Stimulated activated CD4-positive, alpha-beta T cell treated with anti-CD3 and anti-CD28 coated beads, Interleukin-4, amount 100 ng/mL, for 48 hours (primary cell): ENCODE measurements at places on chromosomes 13 and 19.

DNA sequence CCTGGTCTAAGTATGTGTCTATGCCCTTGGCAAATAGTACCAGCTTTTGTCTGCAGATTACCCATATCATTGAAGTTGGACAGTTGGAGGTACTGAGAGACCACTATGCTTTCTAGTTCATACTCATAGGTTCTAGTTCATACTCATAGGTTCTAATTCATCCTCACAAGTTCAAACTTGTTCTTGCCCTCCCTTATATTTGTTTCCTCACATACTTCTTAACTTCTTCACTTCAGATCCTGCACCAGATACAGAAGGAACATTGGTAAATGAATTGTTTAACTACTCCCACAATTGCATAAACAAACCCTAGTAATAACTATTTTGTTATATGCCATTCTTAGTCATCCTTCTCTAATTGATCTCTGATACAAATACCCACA lies 172.2 kb downstream of the SLITRK1 start:
- DNase-seq, result no peak

- no peak for DNase-seq
These were observed 26.4 kb downstream of the MAP2K2 start for GRCh38 chr19:4097501-4097900.

DNA sequence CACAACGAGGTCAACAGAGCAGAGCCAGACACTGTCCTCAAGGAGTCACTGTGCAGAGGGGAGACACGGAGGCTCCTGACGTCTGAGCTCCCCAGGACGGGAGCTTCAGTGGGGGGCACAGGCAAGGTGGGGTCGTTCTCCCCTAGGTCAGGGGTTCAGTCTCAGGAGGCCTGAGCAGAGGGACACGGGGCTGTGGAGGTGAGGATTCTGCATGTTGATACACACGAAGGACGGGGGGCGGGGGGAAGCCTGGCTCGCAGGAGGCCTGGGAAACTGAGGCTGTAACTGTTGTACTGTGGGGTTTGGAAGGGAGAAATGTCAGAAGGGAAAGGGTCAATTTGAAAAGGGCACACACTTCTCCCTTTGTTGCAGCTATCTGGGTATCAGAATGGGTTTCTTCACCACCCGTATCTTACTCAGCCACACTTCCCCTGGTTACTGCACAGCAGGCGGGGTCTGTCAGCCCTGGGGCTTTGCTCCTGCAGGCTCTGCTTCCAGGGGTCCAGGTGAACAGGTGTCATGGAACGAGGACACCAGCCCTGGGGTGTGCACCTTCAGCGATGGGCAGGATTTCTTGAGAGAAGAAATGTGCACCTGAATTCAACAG lies 748 bp upstream of the SIGLEC8 start:
- DNase-seq, result no peak

DNA sequence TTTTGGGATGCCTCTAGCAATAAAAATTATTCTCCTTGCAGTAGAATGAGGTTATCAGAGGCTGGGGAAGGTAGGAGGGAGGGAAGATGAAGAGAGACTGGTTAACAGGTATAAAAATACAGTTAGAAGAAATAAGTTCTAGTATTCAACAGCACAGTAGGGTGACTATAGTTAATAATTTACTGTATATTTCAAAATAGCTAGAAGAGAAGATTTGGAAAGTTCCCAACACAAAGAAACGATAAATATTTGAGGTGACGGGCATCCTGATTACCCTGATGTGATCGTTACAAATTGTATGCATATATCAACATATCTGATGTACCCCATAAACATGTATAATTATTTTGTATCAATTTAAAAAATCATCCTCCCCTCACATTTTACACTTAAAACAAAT lies 93.8 kb downstream of the CDADC1 start:
- DNase-seq, result no peak

DNA sequence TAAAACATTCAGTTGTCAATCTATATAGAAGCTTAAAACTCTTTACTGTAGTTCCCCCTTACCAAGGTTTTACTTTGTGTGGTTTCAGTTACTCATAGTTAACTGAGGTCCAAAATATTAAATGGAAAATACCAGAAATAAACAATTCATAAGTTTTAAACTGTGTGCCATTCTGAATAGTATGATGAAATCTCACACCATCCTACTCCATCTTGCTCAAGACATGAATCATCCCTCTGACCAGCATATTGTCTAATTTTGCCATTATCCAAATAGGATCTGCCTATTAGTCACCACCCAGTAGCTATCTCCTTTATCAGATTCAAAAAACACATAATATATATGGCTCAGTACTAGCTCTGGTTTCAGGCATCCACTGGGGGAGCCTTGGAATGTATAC lies 22.4 kb downstream of the ZNF571 start:
- DNase-seq, result no peak

- DNase-seq, result no peak
These were observed 26.4 kb upstream of the ZNF181 start for GRCh38 chr19:34707661-34708060.

- no peak for DNase-seq
These were observed 575.8 kb upstream of the KLF12 start for GRCh38 chr13:74710006-74710405.

DNA sequence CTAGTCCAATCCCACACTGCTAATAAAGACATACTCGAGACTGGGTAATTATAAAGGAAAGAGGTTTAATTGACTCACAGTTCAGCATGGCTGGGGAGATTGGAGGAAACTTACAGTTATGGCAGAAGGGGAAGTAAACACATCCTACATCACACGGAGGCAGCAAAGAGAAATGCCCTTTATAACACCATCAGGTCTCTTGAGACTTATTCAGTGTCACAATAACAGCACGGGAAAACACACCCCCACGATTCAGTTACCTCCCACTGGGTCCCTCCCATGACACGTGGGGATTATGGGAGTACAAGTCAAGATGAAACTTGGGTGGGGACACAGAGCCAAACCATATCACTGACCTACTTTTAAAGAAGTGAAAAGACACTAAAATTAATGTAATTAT lies 1130.4 kb upstream of the SLC10A2 start:
- DNase-seq, result no peak

GRCh38 chr19:44723952-44724319 lies 24.6 kb upstream of the BCL3 start:
- DNase-seq, result peak; percentile 70

DNA sequence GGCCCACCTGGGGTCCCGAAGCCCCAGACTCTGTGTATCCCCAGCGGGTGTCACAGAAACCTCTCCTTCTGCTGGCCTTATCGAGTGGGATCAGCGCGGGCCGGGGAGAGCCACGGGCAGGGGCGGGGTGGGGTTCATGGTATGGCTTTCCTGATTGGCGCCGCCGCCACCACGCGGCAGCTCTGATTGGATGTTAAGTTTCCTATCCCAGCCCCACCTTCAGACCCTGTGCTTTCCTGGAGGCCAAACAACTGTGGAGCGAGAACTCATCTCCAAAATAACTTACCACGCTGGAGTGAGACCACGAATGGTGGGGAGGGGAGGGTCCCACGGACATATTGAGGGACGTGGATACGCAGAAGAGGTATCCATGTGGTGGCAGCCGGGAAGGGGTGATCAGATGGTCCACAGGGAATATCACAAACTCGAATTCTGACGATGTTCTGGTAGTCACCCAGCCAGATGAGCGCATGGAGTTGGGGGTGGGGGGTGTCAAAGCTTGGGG lies 1.0 kb upstream of the ICAM5 start:
- no peak for DNase-seq

GRCh38 chr13:79079351-79079839 lies 326.7 kb downstream of the RBM26 start:
- DNase-seq, result no peak

DNA sequence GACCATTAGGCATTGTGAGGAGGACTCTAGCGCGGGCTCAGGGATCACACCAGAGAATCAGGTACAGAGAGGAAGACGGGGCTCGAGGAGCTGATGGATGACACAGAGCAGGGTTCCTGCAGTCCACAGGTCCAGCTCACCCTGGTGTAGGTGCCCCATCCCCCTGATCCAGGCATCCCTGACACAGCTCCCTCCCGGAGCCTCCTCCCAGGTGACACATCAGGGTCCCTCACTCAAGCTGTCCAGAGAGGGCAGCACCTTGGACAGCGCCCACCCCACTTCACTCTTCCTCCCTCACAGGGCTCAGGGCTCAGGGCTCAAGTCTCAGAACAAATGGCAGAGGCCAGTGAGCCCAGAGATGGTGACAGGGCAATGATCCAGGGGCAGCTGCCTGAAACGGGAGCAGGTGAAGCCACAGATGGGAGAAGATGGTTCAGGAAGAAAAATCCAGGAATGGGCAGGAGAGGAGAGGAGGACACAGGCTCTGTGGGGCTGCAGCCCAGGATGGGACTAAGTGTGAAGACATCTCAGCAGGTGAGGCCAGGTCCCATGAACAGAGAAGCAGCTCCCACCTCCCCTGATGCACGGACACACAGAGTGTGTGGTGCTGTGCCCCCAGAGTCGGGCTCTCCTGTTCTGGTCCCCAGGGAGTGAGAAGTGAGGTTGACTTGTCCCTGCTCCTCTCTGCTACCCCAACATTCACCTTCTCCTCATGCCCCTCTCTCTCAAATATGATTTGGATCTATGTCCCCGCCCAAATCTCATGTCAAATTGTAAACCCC lies 2.8 kb upstream of the CEACAM5 start:
- peak; percentile 16 for DNase-seq

DNA sequence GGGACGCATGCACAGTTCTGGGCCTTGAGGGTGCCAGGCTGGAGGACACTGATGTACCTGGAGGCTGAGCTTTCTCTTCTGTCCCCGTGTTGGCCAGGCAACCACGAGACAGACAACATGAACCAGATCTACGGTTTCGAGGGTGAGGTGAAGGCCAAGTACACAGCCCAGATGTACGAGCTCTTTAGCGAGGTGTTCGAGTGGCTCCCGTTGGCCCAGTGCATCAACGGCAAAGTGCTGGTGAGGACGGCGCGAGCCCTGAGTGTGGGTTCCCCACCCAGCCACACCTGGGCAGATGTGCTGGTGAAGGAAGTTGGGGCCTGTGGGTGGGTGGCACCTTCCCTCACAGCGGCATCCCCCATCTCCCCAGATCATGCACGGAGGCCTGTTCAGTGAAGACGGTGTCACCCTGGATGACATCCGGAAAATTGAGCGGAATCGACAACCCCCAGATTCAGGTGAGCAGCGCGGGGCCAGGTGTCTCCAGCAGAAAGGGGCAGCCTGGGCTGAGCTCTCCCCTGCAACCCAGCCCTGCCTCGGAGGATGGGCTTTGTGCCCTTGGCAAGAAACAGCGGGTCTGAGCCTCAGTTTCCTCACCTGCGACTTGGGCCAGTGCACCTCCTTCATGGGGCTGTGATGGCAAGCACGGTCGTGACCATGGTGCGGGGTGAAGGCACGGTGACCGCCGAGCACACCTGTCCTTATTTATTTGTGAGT lies 26.2 kb downstream of the CCDC8 start:
- no peak for DNase-seq

- DNase-seq, result no peak
These were observed 6.8 kb downstream of the RPS11 start for GRCh38 chr19:49502866-49503581.

- no peak for DNase-seq
These were observed 40.9 kb upstream of the UFM1 start for GRCh38 chr13:38308736-38309135.

DNA sequence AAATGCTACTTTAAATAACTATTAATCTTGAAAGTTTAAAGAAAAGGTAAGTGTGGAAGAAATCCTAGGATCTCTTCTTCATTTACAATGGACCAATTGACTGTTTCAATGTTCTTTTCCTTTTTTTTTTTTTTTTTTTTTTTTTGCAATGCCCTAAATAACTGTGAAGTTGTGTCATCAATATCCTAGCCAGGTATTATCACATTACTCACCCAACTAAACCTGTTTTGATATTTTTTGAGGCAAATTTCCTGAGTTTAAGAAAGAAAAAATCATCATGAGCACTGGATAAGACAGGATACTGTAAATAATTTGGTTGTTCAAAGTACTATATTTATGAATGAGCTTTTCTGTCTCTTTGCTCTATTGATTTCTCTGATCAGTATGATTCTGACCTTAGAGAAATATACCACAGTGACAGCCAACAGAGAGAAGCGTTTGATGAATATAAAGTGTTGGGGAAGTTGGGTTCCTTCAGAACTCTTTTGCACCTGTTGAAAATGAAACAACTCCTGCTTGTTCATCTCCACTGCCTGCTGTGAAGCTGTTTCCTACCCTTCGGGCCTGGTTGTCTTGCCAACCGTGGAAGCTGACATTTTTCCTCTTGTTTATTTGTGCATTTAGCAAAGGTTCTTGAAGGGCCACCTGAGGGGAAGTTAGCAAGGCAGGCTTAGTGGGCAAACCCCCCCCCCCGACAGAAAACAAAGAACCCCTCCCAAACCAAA lies 1220.5 kb upstream of the SLC10A2 start:
- no peak for DNase-seq

DNA sequence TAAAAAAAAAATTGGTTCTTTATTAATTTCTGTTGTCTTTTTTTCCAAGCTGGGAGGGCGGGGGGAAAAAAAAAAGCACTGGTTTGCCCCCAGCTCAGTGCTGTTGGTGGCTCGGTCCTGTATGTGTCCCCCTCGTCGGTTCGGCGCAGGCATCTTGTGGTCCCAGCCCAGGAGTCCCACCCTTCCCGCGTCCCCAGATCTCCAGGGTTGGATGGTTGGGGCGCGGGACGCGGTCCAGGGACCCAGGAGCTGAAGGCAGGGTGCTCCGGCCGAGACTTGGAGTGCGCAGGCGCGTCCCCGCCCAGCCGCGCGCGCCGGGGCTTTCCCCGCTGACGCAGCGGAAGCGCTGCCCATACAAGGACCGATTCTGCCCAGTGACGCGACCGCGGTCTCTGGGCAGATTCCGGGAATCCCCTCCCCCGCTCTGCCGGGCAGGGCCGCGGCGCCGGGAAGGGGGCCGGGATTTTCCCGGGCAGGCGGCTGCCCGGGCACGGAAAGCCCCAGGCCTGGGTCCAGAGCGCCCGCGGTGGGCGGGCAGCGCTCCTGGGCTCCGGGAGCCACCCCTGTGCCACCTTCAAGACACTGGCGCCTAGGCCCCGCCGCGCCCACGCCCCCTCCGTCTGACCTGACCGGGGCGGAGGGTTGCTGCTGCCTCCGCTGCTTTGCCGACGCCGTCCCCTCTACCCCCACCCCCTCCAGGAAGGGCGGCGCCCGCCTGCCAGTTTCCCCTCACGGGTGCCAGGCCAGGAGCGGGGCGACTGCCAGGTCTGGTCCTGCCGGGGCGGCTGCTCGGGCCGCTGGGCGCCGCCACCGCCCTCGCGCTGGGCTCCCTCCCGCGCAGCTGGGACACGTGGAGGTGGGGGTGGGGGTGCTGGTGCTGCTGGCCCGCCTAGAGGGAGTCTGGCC lies 2.3 kb downstream of the JUNB start:
- DNase-seq, result peak; percentile 88

- DNase-seq, result no peak
These were observed 14.9 kb downstream of the STK11 start for GRCh38 chr19:1220477-1220930.

- no peak for DNase-seq
These were observed 326.9 kb downstream of the FGF9 start for GRCh38 chr13:21997726-21998125.

GRCh38 chr19:42290523-42291434 lies 11.2 kb upstream of the PRR19 start:
- DNase-seq, result no peak

GRCh38 chr19:44588771-44589112 lies 24.6 kb upstream of the IGSF23 start:
- no peak for DNase-seq

- no peak for DNase-seq
These were observed 751 bp upstream of the NTN5 start for GRCh38 chr19:48673436-48674100.
